Activated naive CD4-positive, alpha-beta T cell treated with anti-CD3 and anti-CD28 coated beads for 36 hours (primary cell): ENCODE measurements at places on chromosomes 2 and 18.

DNA sequence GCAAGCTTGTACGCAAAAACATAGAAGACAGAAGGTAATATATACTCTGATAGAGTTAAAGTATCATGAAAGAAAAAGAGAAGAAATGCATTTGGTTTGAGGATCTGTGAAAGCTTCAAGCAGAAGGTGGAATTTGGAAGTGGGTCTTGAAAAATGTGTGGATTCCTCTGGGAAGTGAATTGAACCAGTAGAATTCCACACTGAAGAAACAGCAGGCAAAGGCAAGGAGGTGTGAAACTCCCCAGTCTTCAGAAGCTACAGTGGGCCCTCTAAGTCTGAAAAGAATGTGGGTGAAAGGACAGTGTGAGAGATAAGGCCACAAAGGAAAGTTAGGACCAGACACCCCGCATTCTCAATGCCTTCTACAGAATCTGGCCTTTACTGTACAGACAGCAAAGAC, 25.6 kb downstream of the COBLL1 start:
- DNase-seq, result no peak

GRCh38 chr2:17815468-17816184, 634 bp upstream of the MSGN1 start:
- DNase-seq, result no peak

GRCh38 chr18:44811572-44812125, 131.0 kb downstream of the SETBP1 start:
- DNase-seq, result no peak

DNA sequence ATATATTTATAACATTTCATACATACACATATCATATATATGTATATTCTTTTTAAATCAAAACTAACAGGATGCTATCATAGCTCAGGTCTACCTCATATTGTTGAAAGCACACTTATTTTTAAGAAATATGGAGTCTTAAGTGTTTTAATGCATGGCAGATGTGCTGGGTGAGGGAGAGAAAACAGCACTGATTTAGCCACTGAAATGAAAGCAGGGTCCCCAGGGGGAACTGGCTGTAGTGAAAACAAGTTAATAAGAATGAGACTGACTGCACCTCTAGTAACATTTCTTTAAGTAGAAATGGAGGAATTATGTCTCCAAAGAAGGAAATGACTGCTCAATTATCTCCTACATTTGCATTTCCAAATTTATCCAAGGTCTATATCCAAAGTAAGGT, 857.8 kb downstream of the DCDC2C start:
- DNase-seq, result no peak

DNA sequence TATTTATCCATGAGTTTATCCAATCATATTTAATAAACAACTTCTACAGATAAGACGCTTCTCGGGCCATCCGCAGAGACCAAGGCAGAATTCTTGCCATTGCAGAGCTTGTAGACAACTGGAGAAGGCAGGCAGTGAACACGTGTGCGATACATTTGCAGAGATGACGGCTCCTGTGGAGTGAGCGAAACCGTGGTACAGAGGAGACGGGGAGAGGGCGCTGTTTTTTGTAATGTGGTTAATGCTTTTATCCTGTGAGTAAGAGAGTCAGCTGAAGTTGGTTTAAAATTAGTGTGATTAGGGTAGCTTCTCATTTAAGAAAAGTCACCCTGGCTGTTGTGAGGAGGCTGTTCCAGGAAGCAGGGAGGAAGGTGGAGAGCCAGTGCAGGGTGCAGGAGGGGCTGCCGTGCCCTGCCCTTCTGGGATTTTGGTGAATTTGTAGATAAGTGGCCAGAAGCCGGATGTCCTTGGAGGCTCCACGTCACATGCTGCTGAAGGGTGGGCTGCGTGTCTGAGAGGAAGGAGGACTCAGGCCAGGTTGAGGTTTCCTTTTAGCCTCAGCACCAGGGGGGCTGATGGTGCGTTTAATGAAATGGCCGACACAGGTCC, 151.4 kb downstream of the SNTG2 start:
- DNase-seq, result no peak

GRCh38 chr18:27861539-27861938, 315.4 kb downstream of the CDH2 start:
- DNase-seq, result no peak

DNA sequence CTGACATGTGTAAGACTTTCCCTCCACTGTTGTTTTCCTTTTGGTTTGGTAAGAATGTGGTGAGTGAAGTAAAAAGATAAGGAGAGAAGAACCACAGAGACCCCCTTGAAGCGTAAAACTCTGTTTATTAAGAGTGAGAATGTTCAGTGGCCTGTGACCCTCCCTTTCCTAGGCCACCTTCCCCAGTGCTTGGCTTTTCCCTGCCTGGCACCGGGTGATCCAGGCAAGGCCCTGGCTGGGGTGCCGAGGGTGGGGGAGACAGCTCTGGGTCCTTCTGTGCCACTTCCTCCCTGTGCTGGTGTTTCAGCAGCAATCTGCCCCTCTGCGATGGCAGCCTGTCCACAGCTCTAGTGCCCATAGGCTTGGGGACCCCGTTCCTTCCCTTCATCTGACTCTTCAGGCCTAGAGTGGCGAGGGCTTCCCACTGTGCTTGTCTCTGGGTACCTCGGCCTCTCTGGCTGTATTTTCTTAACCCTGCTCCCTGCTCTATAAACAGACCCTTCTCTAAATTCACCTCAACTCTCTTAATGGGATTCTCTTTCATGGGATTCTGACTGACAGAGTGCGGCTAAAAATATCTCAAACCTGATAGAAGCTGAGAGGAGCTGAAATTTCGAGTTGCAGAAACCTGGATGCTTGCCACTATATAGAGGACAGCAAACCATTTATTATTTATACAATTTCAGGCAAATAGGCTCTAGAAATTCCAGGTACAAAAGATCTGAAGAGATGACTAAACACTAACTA, 461.0 kb downstream of the DLGAP1 start:
- no peak for DNase-seq

- DNase-seq, result no peak
Measured at GRCh38 chr2:51581636-51582267, 549.8 kb upstream of the NRXN1 start.

DNA sequence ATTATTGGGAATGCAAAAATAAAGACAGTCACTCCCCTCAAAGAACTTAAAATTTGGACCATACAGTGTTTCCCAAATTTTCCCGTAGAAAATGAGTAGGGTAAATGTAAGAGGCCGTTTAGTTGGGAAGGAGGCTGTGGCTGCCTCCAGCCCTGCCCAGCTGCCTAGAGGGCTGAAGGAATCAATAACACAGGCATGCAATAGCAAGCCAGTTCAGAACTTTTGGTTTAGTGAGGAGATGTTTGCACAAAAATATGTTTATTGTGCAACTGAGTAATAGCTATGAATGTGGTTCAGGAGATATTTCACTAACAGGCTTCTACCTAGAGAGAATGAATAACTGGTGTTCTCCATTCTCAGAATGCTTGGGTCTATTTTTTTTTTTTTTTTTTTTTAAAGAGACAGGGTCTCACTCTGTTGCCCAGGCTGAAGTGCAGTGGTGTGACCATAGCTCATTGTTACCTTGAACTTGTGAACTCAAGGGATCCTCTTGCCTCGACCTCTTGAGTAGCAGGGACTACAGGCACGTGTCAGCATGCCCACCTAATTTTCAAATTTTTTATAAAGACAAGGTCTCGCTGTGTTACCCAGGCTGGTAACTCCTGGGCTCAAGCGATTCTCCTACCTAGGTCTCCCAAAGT, 23.6 kb downstream of the UGP2 start:
- no peak for DNase-seq

DNA sequence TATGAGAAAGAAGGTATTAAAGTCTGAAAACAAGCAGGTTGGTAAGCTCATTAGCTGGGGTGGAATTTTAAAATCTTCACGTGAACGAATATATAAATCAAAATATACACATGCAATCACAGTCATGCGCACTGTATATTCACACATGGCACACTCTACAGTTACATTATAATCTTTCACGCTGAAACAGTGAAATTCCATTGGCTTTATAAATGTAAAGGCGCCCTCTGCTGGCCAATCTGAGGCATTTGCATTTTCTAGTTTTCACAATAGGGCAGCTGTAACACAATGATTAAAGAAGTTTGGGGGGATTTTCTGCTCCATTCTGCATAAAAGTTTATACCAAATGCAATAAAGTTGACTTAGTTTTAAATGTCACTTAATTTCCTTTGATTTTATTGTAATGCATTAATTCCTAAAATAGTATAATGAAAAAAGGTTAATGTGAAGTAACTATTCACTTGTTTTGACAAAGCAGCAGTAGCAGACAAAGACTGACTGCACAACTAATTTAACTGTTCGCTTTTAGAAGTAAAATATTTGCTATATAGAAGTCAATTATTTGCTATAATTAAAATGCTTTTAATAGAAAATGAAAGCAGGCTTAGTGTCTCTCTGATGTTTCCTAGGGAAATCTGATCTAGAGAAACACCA, 17.2 kb downstream of the IFIH1 start:
- DNase-seq, result peak; percentile 71

- peak; percentile 33 for DNase-seq
Measured at GRCh38 chr2:37568565-37568964, 102.9 kb downstream of the CDC42EP3 start.

- no peak for DNase-seq
Measured at GRCh38 chr18:79928563-79928960, 22.9 kb downstream of the SLC66A2 start.

GRCh38 chr2:174951745-174952144, 53.4 kb downstream of the CHN1 start:
- no peak for DNase-seq
